ENCODE measurements at places on chromosomes 2 and 18. TPM values are rescaled to one million over a fixed set of nuclear protein-coding genes. Genes with fewer than 3 reads are reported as not detected.

Gene DNER
- total RNA-seq = 0.37 TPM

Gene MYO7B
- 0.06 TPM for total RNA-seq

Gene IKZF2
- total RNA-seq = 5.5 TPM

Gene C2orf15
- not detected for total RNA-seq

Gene SPC25
- 3.9 TPM for total RNA-seq

Gene TFPI
- 437 TPM for total RNA-seq

Gene SERPINB11
- not detected for total RNA-seq

Gene RBM44
- 0.56 TPM for total RNA-seq

Gene CAVIN2
- 17.4 TPM for total RNA-seq

Gene PTGR3
- total RNA-seq = 6.8 TPM

Gene MROH2A
- total RNA-seq = not detected

Gene PGAP1
- 6.3 TPM for total RNA-seq

Gene CUL3
- total RNA-seq = 72.5 TPM

Gene REG3A
- not detected for total RNA-seq
